Stimulated activated CD4-positive, alpha-beta T cell treated with anti-CD3 and anti-CD28 coated beads, Interleukin-2, amount 100 ng/mL, for 48 hours (primary cell): ENCODE measurements at places on chromosomes 4 and X.

GRCh38 chr4:83370640-83370906 lies 35.9 kb upstream of the HPSE start:
- DNase-seq: no peak

- no peak for DNase-seq
These were observed 17.8 kb downstream of the DKK2 start for GRCh38 chr4:107018344-107018735.

GRCh38 chr4:7967501-7968261 lies 28.0 kb upstream of the AFAP1 start:
- DNase-seq: no peak

GRCh38 chrX:2316534-2316933 lies 184.2 kb downstream of the DHRSX start:
- no peak for DNase-seq

GRCh38 chr4:113146876-113147358 lies 97.5 kb downstream of the ANK2 start:
- DNase-seq: no peak

- no peak for DNase-seq
These were observed 959.2 kb downstream of the ADGRL3 start for GRCh38 chr4:62159306-62159705.

DNA sequence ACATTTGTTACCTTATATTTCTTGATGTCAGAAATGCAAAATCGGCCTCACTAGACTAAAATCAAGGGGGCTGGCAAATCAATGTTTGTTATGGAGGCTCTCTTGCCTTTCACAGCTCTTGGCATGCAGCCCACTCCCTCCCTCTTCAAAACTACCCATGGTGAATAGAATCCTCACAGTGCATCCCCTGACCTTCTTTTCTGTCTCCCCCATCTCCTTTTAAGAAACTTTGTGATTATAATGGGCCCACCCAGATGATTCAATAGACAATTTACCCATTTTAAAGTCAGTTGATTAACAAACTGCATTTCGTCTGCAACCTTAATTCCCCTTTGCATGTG lies 184.0 kb downstream of the PCDH7 start:
- DNase-seq: no peak

- no peak for DNase-seq
These were observed 13.8 kb downstream of the SH3BGRL start for GRCh38 chrX:81215685-81216084.

GRCh38 chrX:134746410-134746785 lies 88.1 kb upstream of the PLAC1 start:
- DNase-seq: no peak

- no peak for DNase-seq
These were observed 51.5 kb upstream of the TBC1D9 start for GRCh38 chr4:140807491-140808252.

- no peak for DNase-seq
These were observed 58.5 kb upstream of the LGI2 start for GRCh38 chr4:25089051-25089763.

DNA sequence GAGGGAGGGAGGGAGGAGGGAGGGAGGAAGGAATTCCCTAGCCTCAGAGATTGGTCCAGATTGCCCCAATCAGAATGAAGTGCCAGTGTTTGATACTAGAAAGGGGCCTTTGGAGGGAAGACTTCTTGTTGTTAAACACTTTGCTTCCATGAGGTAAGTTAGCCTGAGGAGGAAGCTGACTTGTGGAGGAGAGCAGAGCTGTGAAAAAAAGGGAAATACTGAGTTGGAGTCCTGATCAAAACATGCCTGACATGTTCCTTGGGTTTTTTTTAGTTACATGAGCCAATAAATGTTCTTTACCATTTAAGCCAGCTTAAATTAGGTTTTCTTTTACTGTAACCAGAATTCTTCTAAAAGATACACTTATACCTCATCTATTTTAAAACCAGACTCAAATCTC lies 57.6 kb downstream of the GSX2 start:
- no peak for DNase-seq

GRCh38 chr4:30776921-30777415 lies 56.8 kb downstream of the PCDH7 start:
- DNase-seq: no peak

- DNase-seq: no peak
These were observed 36.0 kb downstream of the PF4 start for GRCh38 chr4:73945674-73946449.

DNA sequence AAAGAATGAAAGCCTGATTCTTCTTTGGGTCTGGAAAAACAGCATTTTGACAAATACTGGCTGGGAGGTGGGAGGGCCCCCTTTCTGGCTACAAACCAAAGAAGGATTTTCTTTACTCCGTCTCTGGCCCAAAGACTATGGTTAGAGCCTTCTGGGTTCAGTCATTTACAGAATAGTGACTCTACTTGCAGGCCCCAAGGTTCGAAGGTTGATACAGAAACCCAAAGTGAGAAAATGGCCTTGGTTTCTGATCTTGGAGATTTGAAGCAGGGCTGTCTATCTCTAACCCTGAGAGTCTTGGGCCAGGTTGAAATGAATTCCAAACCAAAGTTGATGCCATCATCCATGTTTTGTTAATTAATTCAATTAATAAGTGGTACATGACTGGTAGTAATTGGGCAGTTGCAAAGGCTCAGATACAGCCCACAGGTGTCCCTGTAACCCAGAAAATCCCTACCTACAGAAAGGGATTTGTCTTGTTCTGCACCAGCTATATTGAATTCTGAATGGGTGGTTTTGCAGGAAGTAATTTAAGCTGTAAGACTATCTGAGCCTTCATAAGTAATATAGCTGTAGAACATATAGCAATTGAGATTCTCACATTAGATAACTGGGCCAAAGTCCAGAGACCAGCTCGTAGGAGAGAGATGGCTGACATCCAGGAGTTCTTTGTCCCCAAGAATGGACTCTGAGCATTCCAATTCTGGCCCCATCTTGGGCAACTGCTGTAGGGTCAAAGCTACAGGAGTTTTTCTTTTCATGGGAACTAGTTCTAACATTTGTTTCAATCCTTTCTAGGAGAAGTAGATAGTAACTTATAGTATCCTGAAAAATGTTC lies 34.5 kb downstream of the CHRNA9 start:
- DNase-seq: no peak

DNA sequence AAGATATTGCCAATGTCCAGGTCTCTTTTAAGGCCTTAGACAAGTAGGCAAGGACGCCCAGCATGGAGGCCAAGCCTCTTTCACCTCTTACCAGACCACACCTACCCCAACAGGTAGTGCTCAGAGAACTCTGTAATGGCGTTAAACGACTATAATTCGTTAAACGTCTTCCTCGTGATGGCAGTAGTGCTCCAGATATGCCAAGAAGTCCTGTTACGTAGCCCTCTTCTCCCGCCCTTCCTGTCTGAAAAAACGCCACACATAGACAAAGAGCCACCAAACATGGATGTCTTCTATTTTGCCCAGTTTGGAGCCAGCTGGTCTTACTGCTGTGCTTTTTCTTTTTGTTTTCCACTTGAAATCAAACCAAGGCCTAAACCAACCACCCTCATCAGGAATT lies 190.7 kb downstream of the OR13H1 start:
- peak; percentile 48 for DNase-seq

DNA sequence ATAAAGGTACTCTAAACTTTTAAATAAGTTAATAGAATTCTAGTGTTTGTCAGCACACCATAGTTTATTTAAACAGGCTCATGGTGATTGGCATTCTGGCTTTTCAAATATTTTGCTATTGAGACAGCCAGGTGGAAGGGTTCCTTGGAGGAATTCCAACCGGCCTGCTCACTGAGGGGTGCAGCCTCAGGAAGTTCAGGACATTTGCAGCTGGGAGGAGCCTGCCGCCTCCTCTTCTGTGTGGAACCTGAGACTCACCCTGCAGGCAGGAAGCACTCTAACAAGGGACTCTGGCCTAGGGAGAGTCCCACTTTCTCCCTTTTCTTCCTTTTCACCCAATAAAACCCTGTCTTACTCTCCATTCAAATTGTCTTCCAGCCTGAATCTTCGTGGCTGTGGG lies 1328.0 kb downstream of the FSTL5 start:
- DNase-seq: no peak
